ENCODE measurements at places on chromosomes 3 and 15. TPM values are rescaled to one million over a fixed set of nuclear protein-coding genes. Genes with fewer than 3 reads are reported as not detected.
A peak's percentile ranks its signal among the peaks of the same experiment; 100 is the strongest.

DNA sequence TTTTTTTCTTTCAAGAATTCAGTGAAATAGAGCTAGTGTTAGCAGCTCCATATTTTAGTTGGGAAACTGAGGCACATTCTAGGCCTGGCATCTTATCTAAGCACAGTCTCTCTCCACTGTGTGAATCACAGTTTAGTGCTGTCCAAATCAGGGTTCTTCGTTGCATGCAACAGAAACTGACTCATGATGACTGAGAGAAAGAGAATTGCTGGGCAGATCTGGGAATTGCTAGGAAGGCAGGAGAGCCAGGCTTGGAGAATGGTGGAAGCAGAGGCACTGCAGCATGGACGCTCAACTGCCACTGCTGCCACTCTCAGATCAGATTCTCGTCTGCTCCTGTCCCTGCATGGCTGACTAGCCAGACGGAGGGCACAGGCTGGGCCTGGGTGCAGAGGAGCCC, 40.7 kb upstream of the CHST2 start:
- no peak for DNase-seq

GRCh38 chr3:121995161-121996137, 26.6 kb downstream of the ILDR1 start:
- DNase-seq = peak; percentile 41

- DNase-seq = no peak
These were observed 694.9 kb downstream of the ZBBX start for GRCh38 chr3:166685246-166685645.

The ZNF502 gene
- 0.32 TPM for total RNA-seq

GRCh38 chr3:169923189-169923588, 11.8 kb downstream of the SAMD7 start:
- DNase-seq = no peak

The HTR3E gene
- total RNA-seq = not detected

- DNase-seq = no peak
These were observed 2.1 kb upstream of the PCCB start for GRCh38 chr3:136247855-136248590.

- DNase-seq = no peak
These were observed 46.2 kb downstream of the KBTBD8 start for GRCh38 chr3:67044295-67044694.

- no peak for DNase-seq
These were observed 77.4 kb upstream of the XCR1 start for GRCh38 chr3:46104706-46105105.

DNA sequence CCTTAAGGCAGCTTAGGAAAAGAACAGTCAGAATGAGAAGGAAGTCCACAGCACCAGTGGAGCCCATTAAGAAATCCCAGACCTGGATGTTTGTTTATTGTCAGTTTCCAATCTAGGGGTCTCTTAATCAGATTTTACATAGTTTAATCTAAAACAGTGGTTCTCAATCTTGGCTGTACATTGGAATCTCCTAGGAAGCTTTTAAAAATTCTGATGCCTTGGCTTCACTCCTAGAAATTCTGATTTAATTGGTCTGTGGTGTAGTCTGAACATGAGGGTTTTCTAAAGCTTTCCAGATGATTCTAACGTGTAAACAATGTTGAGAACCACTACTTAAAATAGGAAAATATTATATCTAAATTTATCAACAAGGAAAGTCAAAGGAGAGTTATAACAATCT, 56.6 kb upstream of the SPRED1 start:
- DNase-seq = no peak

GRCh38 chr3:170766253-170766652, 103.7 kb downstream of the RPL22L1 start:
- no peak for DNase-seq

The UROC1 gene
- total RNA-seq = not detected

The PPM1M gene
- 7.8 TPM for total RNA-seq

DNA sequence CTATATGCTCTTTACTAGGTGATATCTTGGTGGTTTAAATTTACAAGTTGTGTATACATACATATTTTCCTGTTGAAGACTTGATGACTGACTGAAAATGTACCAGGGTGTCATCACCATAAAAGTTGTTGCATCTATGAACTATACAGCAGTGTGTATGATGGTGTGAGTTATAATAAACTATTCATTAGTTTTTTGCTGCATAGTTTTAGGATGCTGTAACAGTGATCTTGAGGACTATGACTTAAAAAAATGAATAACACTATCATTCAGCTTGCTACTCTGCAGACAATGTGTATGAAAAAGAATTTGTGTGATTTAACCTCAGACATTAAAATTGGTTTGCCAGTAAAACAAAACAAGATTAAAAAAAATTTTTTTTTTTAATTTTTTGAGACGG, 49.0 kb downstream of the UBE2E2 start:
- DNase-seq = no peak

DNA sequence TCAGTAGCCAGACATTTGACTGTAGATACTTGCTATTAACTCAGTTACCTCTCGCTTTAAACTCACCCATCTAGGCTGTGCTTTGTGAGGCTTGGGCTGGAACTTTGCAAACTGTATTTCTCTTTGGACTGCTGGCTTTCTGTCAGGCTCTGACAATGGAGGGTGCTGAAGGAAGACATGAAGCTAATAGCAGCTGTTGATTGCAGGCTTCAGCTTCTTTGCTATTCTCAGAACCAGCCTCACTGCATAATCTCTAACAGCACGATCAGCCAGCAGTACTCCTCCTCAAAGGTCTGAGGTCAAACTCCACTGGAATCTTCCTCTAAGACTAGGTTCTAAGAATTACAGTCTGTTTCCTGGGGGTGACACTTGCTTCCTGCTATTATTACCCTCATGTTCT, 295.6 kb downstream of the ZBBX start:
- DNase-seq = no peak

The BFSP2 gene
- not detected for total RNA-seq

GRCh38 chr3:53287131-53287629, 31.4 kb upstream of the TKT start:
- DNase-seq = no peak

DNA sequence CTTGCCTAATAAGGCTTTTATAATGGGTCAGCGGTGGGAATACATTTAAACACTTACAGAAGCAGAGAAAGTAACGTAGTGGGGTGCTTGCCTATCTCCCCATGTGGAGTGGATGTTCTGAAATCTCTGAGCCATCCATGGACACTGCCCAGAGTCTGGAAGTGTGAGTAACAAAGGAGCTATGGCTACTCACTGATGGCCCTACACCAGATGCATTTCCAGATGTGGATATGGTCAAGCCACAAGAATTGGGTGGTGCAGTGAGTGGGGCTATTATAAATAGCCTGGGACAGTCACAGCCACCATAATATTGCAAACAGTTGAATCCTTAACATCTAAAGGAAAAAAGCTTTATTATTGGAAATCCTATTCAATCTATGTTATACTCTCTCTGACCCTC, 96.6 kb downstream of the CGNL1 start:
- no peak for DNase-seq

The TLR9 gene
- 0.37 TPM for total RNA-seq

DNA sequence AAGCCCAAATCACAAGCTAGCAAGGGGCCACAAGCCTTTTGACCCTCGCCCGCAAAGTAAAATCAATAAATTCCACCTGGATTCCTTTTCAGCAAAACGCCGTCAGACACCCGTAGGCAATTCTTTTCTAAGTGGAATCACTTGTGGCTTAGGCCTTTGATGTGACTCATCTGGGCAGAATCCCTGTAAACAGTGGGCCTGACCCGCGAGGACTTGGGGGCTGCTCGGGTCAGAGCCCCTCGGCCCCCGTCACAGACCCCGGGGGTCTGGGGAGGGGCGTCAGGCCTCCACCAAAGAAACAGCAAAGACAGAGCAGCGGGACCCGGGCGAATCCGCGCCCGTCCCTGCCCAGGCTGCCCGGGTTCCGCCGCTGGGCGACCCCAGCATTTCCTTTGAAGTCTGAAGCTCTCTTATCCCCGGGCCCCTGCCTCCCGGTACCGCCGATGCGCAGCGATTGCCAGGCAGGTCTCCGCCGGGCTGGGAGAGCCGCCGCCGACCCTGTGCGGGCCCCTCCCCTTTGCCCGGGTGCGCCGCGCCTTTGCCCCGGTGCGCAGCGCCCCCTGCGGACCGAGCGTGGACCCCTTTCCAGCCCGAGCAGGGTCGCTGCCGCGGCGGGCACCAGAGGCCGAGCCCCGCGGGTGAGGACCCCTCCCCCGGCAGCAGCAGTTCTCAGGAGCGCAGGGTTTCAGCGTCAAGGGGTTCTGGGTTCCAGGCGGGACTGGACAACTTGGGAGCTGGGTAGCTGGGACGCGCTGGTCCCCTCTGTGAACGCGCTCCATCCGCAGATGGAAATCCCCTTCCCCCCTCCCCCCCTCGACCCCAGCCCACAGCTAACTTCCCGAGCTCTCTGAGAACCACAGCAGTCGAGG, 178.3 kb downstream of the UACA start:
- DNase-seq = peak; percentile 84

DNA sequence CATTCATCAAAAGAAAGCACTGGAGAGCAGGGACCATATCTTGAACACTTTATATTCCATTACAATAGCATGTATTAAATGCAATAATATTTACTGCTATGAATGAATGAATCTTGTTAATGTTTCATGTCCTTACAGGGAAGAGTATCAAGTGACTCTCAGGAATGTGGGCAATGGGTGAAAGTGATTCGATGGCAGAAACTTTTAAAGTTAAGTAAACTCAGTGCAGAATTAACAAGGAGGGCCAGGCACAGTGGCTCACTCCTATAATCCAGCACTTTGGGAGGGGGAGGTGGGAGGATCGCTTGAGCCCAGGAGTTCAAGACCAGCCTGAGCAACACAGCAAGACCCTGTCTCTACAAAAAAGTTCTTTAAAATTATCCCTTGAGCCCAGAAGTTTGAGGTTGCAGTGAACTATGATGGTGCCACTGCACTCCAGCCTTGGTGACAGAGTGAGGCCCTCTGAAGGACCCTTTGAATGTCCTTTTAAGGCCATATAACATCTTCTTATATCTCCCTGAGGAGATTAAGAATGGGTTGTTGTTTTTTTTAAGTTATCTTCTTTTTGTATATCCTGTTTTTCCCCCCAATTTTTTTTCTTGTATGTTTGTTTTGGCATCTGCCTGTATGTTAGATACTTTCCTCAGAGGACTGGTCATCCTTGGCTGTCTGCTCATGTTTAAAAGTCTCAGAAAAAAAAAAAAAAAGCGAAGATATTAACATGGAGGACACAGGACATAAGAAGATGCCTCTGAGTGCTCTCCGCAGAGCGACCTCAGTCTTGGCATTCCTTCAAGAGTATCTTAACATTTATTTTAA, 9.6 kb upstream of the FSIP1 start:
- no peak for DNase-seq

DNA sequence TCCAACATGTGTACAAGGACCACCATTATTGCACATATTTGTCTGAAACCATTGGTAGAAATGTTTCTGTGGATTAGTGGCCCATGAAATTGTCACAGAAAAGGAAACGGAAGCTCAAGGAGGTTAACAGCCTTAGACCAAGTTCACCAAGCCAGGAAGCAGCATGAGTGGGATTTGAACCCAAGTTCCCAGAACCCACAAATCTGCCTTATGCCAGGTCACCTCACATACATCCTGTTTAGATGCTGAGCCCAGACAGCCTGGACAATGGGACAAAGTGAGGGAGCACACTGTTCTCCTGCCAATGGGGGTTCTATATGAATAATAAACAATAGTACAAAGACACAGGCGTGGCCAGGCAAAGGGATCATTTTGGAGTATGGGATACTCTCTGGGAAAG, 59.6 kb upstream of the CA12 start:
- DNase-seq = no peak

The C3orf22 gene
- not detected for total RNA-seq

DNA sequence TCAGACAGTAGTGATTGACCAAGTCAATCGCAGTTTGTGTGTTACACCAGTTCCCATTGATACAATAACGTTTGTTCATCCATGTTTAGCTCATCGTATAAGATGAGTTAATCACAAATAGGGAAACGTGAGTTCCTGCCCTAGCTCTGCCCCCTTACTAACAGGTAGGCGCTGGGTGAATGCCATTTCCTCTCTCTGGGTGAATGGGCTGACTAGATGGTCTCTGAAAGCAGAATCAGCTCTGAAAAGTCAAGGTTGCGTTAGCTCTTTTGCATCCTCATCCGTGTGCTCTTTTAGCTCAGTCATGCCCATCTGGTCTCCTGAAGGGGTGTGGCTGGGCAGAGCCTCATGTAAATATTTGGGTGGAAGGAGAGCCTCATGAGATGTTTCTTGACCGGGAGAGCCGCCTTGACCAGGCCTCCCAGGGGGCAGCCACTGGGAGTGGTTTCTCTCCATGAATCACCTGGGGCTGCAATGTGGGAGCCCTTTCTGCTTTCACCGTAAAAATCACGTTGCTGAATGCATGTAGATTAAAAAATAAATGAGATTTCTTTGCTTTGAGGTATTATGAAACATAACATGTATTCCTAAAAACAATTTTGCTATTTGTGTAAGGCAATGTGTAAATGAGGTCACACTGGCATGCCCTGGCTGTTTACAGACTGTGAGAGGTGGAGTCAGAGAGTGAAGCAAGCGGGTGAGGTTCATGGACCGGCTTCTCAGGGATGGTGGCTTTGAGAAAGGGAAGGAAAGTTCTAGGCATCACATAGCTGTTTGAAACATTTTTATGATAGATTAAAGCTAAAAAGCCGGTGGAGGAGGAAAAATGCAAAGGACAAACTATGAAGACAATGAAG, 108.4 kb upstream of the RASGRP1 start:
- no peak for DNase-seq
